ENCODE measurements at places on chromosomes 13 and 19. TPM values are rescaled to one million over a fixed set of nuclear protein-coding genes. Genes with fewer than 3 reads are reported as not detected.

GRCh38 chr13:113052971-113053370, 52.6 kb upstream of the F7 start:
- no peak for DNase-seq

DNA sequence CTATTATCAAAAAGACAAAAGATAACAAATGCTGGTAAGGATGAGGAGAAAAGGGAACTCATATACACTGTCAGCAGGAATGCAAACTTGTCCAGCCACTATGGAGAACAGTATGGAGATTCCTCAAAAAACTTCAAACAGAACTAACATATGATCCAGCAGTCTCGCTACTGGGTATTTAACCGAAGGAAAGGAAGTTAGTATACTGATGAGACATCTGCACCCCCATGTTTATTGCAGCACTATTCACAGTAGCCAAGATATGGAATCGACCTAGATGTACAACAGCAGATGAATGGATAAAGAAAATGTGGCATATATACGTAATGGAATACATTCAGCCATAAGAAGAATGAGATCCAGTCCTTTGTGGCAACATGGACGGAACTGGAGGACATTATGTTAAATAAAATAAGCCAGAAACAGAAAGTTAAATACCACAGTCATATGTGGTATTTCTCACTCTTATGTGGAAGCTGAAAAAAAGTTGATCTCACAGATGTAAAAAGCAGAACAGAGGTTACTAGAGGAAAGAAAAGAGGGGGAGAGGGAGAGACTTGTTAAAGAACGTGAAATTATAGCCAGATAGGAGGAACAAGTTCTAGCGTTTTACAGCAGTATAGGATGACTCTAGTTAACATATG, 83.2 kb downstream of the RUBCNL start:
- DNase-seq: no peak

DNA sequence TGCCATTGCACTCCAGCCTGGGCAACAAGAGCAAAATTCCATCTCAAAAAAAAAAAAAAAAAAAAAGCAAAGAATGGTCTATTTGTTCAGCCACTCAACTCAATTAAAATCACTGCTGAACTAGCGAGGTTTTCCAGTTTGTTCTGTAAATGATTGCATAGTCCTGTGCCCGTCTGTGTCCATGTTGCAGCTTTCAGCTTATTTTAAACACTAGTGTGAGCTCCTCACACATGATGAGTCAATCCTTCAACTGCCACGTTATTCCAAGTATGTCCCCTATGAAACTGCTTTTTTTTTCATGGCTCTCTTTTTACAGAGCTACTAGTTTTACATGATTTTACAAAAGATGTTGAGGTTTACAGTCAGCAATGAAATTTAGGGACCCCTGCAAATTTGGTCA, 12.2 kb downstream of the SUGP2 start:
- DNase-seq: peak; percentile 29

- DNase-seq: no peak
These were observed 68.6 kb upstream of the IPO5 start for GRCh38 chr13:97884707-97885468.

DNA sequence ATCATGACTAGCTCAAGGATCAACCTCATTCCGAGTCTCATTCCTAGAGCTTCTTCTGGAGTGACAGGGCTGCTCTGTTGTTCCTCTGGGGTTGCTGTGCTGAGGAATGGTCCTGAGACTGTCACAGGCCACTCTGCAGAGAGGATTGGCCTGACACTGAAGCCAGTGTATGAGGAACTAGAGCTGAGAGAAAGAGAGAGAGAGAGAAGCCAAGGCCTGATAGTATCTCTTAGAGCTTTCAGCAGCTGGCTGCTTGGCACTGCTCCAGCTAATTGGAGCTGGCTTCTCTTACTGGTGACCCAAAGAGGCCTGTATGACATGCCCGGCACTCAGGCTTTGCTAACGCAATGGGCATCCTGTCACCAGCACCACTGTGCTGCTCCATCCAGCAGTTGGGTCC, 73.4 kb upstream of the FLT1 start:
- peak; percentile 55 for DNase-seq

DNA sequence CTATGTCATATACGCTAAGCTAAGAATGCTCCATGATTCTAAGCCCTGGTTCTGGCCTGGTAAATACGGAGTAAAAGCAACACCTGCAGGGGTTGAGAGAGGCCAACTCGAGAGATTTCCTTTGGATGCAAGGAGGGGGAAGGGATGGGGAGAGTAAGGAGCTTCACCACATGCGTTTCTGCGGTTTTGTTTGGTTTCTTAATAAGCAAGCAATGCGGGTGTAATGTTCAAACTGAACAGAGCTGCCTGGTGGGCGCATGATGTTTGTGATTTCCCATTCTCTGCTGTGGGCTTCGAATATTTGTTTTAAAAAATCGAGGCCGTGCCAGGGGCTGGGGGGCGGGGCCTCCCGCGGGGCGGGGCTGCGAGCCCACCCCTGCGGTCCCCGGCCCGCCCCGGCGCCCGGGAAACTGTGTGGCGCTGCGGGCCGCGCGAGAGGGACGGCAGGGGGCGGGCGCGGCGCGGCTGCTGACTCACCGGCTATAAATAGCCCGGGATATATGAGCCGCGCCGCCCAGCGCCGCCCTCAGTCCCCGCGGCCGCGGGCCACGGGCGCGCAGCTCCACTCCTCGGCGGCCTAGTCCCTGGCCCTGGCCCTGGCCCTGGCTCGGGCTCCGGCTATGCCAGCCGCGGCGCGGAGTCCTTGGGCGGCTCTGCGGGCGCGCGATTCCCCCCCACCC, 5.1 kb downstream of the BBC3 start:
- peak; percentile 96 for DNase-seq

WDR62 gene
- 3.9 TPM for total RNA-seq

ZNF724 gene
- 5.4 TPM for total RNA-seq

Measured in cardiac muscle cell (in vitro differentiated cells and primary cell).